Esophagus squamous epithelium (tissue), 5 donors: ENCODE measurements at places on chromosomes 6 and 20. TPM values are rescaled to one million over a fixed set of nuclear protein-coding genes. Genes with fewer than 3 reads are reported as not detected.

The HLA-DMA gene
- total RNA-seq = 19.5 TPM

The TMEM74B gene
- total RNA-seq = 0.95 TPM

- H3K4me3 ChIP-seq = no peak overlapping the region
- H3K27me3 ChIP-seq = no peaks in the 10 kb centered on the region
- no peaks in the 10 kb centered on the region for H3K4me1 ChIP-seq
- DNase-seq = no peak
Measured at GRCh38 chr6:158958504-158959386, 41.3 kb downstream of the RSPH3 start.

GRCh38 chr6:9745476-9745875 is 669.4 kb downstream of the TFAP2A start:
- no peaks in the 10 kb centered on the region for H3K27me3 ChIP-seq
- H3K4me3 ChIP-seq = no peak overlapping the region
- no peaks in the 10 kb centered on the region for H3K4me1 ChIP-seq

- DNase-seq = no peak
- peaks cover 20% of the 10 kb centered on the region for H3K4me1 ChIP-seq
- H3K27me3 ChIP-seq = no peaks in the 10 kb centered on the region
- peaks cover 59% of the 10 kb centered on the region for H3K36me3 ChIP-seq
- H3K27ac ChIP-seq = peak overlapping the region; percentile 77
Measured at GRCh38 chr6:154410619-154411072, 54.0 kb upstream of the IPCEF1 start.

DNA sequence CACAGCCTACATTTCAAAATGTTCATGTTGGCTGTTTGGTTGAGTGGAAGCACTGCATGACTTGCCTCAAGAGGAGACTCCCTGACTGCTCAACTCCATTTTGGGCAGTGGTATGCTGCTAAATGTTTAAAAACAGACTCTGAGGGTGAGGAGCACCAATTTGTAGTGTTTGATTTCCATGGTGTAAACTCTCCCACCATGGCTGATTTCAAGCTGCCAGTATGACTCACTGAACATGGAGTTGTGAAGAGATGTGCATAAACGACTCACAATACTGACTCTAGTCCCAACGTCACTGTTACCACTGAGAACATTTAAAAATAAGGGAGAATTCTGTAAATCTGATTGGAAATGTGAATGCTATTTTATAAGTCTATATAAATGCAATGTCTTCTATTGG is 70.4 kb downstream of the BACH2 start:
- no peaks in the 10 kb centered on the region for H3K27me3 ChIP-seq
- no peak for DNase-seq
- H3K27ac ChIP-seq = no peak overlapping the region
- no peaks in the 10 kb centered on the region for H3K4me1 ChIP-seq
- no peaks in the 10 kb centered on the region for H3K36me3 ChIP-seq
- no peak overlapping the region for H3K4me3 ChIP-seq

- no peaks in the 10 kb centered on the region for H3K27me3 ChIP-seq
- no peak overlapping the region for H3K27ac ChIP-seq
Measured at GRCh38 chr6:79167931-79168694, 66.4 kb downstream of the HMGN3 start.
